Stimulated activated CD8-positive, alpha-beta memory T cell treated with anti-CD3 and anti-CD28 coated beads, Interleukin-4, amount 100 ng/mL, for 1 hour (primary cell): ENCODE measurements at places on chromosomes 1 and 21.

DNA sequence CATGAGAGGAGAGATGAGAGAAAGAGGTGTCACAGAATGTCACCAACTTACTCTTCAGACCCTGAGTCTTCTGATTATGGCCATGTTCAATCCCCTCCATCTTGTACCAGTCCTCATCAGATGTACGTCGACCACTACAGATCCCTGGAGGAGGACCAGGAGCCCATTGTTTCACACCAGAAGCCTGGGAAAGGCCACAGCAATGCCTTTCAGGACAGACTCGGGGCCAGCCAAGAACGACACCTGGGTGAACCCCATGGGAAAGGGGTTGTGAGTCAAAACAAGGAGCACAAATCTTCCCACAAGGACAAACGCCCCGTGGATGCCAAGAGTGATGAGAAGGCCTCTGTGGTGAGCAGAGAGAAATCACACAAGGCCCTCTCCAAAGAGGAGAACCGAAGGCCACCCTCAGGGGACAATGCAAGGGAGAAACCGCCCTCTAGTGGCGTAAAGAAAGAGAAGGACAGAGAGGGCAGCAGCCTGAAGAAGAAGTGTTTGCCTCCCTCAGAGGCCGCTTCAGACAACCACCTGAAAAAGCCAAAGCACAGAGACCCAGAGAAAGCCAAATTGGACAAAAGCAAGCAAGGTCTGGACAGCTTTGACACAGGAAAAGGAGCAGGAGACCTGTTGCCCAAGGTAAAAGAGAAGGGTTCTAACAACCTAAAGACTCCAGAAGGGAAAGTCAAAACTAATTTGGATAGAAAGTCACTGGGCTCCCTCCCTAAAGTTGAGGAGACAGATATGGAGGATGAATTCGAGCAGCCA lies 8.0 kb downstream of the ELOA start:
- no peak for DNase-seq

DNA sequence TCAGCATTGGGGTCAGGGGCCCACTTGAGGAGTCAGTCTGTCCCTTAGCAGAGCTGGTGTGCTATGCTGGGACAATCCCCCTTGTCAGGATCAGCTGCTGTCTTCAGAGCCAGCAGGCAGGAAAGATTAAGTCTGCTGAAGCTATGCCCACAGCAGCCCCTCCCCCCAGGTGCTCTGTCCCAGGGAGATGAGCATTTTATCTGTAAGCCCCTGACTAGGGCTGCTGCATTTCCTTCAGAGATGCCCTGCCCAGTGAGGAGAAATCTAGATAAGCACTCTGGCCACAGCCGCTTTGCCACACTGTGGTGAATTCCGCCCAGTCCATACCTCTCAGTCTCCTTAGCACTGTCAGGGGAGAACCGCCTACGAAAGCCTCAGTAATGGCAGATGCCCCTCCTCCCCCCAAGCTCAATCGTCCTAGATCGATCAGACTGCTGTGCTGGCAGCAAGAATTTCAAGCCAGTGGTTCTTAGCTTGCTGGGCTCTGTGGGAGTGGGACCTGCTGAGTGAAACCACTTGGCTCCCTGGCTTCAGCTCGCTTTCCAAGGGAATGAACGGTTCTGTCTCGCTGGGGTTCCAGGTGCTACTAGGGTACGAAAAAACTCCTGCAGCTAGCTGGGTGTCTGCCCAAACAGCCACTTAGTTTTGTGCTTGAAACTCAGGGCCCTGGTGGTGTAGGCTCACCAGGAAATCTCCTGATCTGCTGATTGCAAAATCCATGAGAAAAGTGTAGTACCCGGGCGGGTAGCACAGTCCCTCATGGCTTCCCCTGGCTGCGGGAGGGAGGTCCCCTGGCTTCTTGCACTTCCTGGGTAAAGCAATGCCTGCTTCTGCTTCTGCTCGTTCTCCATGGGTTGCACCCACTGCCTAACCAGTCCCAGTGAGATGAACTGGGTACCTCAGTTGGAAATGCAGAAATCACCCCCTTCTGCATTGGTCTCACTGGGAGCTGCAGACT lies 25.1 kb upstream of the TP53BP2 start:
- DNase-seq, result no peak

- no peak for DNase-seq
Measured at GRCh38 chr1:29655945-29656850, 419.9 kb downstream of the PTPRU start.

DNA sequence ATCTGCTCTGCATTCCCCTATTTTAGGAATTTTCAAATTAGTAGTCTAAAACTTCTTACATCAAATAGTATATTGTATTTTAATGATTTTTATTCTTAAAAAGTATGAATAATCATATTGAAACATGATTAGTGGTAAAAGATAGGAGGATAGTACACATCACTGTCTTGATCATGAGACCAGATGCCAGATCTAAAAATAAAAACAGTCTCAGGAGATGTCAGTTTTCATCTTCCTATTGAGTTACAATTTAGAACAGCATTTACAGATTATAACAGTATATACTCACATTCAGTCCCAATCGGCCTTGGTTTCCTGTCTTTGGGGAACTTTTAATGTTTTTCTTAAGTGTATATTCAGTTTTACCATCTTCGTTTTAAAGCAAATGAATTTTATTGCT lies 95.9 kb downstream of the USP25 start:
- DNase-seq, result no peak

DNA sequence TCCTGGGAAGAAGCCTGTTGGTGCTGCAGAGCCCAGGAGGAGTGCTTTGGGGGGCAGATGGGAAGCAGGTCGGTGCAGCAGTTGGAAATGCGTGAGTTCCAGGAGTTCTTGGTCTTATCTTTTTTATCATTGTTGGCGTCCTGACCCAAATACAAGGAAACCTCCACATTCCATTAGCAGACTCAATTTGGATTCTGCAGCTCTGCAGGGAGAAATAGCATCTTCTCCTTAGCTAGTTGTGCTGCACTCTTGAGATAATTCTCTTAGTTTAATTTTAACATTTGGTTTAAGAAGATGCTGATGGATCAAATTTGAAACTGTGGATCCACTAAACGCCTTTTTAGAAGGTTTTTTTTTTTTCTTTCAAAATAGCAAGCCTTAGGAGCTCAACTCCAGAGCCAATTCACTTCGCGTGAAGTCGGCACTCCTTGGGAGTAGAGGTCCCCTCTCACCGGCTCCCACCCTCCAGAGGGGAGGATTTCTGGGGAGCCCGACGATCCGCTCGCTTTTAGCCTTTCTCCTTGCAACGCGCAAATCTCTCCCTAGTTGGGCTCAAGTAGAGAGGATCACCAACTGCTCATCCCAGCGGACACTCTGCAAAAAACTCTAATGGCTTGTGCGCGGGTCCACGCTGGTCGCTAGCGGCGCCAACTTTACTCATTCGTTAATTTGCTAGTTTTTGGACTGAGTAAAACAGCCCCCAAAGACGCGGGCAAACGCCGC lies 1.3 kb downstream of the PLD5 start:
- DNase-seq, result no peak

DNA sequence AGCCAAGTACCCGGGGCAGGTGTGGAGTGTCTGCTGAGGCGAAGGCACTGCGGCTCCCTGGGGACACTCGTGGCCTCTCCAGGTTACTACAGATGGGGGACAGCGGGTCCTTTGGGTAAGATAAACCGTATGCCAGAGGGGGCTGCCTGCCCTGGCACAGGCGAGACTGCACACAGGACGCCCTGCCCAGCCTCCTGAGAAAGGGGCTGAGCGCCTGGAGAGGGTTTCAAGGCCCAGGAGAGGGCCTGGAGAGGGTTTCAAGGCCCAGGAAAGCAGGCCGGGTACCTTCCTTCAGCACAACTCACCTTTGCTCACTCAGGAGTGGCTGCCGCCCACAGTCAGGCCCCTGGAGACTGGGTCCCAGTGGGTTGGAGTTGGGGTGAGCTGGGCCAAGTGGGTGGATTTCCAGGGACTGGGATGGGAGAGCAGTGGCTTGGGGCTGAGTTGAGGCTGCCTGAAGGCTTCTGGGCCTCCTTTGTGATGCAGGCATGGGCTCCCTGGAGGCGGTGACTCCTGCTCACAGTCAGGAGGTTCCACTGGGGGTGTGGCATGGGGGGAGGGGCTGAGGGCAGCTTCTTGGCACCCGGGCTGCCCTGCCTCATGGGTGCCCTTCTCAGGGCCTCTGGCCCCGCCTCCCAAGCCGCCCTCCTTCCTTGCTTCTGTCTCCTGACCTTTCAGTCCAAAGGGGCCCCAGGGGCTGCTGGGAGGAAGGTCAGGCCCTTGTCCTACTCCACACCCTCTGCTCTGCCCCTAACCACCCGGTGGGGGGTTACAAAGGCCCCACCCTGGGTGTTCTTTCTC lies at the start of gene MMEL1:
Gene MMEL1 (minus strand): TSS at position 456 of the 801 bp plus-strand sequence. CDS start 3,532 bp downstream, outside the sequence.
- DNase-seq, result no peak

DNA sequence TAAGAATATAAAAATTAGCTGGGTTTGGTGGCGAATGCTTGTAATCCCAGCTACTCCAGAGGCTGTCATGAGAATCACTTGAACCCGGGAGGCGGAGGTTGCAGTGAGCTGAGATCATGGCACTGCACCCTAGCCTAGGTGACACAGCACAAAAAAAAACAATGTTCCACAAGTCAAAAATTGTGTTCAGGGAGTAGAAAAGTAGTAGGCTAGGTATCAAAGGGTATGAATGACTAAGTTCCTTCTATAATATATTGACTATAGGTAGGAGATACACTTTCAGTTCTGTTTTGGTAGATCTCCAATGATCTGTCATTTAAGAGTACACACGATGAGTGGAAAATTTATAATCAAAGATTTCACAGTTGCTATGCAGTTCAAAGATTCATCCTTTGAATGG lies 16.7 kb downstream of the USP48 start:
- DNase-seq, result no peak

GRCh38 chr1:159800177-159800930 lies 1.8 kb upstream of the FCRL6 start:
- peak; percentile 14 for DNase-seq

- no peak for DNase-seq
Measured at GRCh38 chr21:46411236-46411635, 47.5 kb upstream of the DIP2A start.

- DNase-seq, result no peak
Measured at GRCh38 chr1:110676970-110677369, 2.2 kb upstream of the KCNA3 start.

GRCh38 chr1:15771836-15772515 lies 13.4 kb downstream of the FBLIM1 start:
- DNase-seq, result no peak

DNA sequence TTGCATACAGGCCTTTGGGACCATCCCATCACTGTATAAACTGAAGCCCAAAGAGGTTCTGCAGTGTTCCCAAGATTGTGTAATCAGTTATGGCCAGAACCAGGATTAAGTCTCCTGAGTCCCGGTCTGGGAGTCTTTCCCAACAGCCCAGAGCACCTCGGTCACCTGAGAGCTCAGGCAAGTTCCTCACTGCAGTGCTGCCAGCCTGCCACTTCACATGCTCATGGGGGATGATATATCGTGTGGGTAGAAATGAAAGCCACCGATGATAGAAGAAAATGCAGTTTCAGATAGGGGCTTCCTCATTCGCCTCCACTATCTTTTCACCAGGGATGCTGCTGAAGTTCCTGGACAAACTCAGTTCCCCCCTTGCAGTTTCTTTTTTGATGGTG lies 30.4 kb downstream of the FHAD1 start:
- no peak for DNase-seq

GRCh38 chr1:29062157-29062942 lies 61.4 kb downstream of the TMEM200B start:
- no peak for DNase-seq
